CD4-positive, alpha-beta T cell treated with Interleukin-4 for 1 hour (primary cell): ENCODE measurements at places on chromosomes 3 and 15.

GRCh38 chr15:81015621-81016488 lies 15.1 kb downstream of the TLNRD1 start:
- no peak for DNase-seq

DNA sequence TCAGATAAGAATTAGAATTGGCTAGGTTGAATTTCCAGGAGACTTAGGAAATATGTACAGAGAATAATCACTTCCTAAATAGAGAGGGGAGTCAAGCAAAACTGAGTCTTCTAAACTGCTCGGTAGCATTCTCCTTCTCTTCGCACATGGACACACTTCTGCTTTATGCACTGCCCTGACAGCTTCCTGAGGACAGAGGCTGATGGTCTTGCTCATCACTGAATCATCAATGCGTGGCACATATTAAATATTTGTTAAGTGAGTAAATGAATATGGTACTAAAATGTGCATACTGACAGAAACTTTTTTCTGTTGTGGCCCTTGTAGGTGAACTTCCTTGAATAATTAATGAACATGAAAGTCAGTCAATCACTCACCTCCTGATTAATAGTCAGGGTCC lies 315.5 kb downstream of the FHIT start:
- DNase-seq, result no peak

DNA sequence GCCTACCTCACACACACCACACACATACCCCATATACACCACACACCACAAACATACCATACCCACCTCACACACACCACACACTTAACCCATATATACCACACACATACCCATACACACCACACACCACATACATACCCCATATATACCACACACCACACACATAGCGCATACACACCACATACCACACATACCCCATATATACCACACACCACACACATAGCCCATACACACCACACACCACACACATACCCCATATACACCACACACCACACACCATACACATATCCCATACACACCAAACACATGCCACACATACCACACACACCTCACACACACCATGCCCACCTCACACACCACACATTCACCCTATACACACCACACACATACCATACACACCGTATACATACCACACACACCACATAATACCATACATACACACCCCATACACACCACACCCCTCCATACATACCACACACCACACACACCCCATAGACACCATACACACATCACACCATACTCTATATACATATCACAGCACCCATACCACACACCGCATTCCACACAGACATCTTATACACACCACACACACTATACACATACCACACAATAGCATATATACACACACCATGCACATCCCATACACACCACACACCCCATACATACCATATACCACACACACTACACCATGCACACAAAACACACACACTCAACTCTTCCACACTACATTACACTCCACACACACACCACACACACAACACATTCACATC lies 29.5 kb downstream of the APBA2 start:
- DNase-seq, result no peak

- DNase-seq, result no peak
Observed at GRCh38 chr3:63089007-63089750, 188.9 kb upstream of the SYNPR start.

DNA sequence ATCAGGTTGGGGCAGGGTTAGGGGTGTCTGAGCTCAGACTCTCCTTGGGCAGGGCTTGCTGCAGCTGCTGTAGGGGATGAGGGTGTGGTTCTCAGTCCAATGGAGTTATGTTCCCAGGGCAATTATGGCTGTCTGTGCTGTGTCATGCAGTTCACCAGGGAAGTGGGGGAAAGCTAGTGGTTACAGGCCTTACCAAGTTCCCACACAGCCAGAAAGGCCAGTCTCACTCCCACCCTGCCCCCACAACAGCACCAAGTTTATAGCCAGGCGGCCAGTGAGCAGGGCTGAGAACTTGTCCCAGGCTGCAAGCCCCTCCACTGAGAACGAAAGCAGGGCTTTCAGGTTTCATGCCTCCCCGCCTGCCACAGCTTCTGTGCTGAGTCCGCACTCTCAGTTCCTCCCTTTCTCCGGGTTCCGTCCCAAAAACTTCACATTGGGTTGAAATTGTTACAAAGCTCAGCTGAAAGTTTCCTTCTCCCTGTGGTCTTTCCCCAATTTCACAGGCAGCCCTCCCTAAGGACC lies 19.6 kb upstream of the CPOX start:
- DNase-seq, result no peak

- peak; percentile 47 for DNase-seq
Observed at GRCh38 chr3:38003371-38003816, 12.8 kb downstream of the VILL start.

DNA sequence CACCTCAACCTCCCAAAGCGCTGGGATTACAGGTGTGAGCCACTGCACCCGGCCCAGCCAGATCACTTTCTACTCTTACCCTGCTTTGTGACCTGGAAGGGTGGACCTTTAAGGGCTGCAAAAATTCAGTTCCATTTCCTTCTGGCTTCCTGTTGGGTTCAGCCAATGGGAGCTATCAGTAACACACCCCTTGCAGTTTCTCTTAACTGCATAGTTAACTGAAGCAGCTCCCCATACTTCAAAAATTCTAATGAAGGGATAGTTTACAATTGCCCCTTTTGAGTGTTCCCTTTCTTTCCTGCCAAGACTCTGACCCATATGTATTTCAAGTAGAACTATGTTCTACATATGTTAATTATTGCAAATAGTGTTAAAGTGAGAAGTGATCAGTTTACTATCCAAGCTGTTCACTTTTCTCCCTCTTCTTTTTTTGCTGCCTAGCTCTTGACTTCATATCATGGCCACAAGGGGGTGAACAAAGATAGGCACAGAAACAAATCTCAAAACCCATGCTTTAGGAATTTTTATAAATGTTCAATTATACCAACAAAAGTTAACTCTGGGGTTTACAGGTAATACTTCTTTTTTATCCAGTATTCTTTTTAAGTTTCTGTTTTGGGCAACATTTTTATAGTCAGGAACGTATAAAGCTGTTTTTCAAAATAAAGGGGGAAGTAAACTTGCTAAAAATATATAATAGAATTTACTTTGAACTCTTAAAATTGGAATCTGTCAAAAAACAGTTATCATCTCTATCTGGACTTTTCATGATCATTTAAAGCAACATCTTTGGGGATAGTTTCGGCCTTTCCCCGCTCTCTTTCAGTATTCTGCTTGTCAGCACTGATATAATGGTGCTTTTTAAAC lies 8.1 kb downstream of the PGBD4 start:
- DNase-seq, result peak; percentile 31

- peak; percentile 48 for DNase-seq
Observed at GRCh38 chr15:55289011-55289745, 435 bp downstream of the RAB27A start.

DNA sequence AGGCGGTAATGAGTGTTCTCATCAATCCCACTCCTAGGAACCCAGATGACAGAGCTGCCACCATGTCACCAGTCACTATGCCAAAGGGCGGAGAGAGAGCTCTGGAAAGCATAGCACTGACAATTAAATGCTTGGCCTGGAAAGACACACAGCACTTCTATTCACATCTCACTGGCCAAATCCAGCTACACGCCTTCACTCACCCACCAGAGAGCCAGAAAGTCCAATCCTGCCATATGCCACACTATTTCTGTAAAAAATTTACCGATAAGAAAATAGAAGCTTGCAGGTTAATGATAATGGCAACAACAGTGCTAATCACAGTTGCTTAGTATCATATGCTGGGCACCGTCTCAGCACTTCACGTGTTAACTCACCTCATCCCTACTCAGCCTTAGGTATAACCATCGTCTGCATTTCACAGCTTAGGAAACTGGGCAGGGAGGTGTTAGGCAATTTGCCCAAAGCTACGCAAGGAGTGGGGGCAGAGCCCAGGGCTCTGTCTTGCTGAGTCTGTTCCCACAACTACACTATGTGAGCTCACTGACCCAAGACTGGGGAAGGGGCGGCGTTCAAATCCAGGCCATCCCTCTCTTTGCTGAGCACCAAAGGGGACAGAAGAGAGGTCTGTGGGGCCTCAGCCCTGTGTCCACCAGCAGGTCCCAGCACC lies 16.5 kb downstream of the KLHL25 start:
- DNase-seq, result no peak

DNA sequence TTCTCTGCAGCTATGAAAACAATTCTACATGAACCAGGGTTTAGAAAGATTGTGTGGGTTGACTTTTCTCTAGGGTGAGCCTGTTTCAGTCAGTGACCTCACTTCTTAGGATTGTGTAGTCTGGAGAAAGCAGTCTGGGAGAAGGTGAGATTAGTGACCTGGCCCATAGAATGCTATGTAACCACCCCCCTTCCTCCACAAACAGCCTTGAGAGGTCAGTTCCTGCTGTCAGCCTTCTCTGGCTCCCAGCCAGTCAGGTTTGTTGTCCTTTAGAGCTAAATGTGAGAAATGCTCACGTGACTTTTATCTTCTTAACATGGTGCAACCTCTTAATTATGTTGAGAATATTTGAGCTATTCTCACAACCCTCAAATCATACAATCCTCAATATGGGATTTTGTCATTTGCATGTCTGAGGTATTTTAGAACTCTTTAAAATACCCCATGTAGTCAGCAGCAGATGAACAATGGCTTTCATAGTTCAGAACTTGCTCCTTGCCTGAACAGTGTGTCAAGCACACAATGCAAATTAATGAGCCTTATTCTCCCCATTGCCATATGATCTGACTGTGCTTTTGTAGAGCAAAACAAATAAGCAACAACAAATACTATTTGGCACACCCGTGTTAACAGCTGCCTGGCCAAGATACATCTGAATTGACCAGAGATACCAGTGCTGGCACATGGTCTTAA lies 311.6 kb downstream of the CNTN6 start:
- DNase-seq, result no peak

GRCh38 chr3:106720510-106720909 lies 656.7 kb upstream of the CCDC54 start:
- no peak for DNase-seq
